ENCODE measurements at places on chromosomes 1 and 21.
A peak's percentile ranks its signal among the peaks of the same experiment; 100 is the strongest.

DNA sequence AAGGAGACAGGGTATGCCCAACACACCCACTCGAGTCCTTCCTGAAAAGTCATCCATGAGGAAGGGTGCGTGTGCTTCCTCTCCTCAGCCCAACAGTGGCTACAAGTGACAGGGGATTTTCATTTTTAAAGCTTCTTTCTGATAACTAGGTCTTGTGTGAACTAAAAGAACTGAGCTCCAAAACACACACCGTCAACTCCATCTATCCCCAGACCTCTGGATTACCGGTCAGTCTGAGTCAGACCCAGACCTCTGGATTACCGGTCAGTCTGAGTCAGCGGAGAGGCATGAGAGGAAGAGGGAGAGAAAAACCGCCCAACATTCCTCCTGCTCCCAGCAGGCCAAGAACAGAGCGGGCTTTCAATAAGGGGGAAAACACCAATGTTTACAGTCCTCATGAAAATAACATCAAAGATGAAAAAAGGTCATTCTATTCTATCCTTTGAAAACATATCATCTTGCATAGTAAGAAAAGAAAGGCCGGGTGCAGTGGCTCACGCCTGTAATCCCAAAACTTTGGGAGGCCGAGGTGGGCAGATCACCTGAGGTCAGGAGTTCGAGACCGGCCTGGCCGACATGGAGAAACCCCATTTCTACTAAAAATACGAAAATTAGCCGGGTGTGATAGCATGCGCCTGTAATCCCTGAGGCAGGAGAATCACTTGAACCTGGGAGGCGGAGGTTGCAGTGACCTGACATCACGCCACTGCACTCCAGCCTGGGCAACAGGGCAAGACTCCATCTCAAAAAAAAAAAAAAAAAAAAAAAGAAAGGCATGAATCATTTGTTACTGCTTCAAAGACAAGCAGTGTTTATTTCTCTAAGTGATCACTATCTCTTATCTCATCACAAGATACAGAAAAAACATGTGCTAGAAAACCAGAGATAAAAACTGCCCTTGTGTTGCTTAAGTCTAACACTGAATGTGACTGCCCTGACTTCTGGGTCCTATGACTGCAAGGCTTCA is 3.4 kb downstream of the PTTG1IP start:
- DNase-seq, result peak; percentile 58

GRCh38 chr1:105700723-105701122 is 1355.8 kb upstream of the PRMT6 start:
- DNase-seq, result no peak

DNA sequence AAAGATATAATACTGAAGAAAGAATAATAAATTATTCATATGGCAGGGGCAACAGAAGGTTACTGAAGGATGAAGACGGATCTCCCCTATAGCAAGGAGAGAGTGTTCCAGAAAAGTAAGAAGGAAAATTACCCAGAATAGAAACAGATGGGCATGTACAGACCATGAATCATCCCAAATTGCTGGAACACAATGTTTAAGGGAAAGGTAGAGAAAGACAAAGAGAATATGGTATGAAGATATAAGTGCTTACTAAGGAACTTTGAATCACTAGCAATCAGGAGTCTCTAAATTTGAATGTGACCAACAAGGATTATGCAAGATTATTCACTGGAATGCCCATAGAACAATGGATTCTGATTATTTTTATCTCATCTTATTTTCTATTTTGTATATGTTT is 375.4 kb downstream of the COL11A1 start:
- DNase-seq, result no peak

DNA sequence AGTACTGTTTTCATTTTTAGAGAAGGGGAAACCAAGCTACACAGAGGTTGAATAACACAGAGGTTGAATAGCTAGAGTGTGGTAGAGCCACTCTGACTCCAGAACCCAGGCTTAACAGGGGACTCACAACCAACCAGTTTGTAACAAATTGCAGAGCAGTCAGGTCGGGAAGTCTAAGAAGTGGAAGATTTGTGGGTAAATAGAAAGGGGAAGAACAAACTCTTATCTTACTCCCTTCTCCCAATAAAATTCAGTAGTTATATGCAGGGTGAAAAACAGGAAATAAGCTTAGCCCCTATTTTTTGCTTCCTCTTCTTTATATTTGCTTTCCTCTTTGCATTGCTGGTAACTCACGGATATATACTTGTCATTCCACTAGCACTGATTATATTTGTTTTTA is 23.2 kb downstream of the CDC42 start:
- peak; percentile 59 for DNase-seq

DNA sequence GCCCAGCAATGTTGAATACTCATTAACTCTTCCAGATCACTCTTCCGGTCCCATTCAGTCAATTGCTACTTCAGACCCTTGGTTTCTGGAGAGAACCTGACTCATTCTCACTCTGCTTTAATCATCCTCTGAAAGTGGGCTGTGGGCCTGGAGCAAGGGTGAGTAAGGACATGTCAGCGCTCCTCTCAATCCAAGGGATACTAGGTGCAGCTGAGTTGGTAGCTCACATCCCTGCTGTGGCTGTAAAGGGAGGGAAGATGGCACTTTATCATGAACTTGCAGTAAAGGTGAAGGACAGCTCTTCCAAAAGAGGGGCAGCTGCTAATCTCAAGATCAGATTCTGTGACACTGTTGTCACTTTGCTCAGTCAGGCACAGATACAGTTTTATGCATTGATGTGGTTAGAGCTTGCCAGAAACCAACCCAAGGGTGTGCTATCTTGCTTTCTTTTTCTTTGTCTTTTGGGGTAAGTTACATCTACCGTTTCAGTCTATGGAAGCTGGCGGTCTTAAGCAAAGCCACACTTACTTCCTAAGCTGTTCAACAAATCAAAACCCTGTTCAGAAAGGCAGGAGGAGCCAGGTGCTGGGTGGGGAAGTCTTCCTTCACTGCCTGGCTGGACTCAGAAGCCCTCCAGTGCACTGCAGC is 26.5 kb upstream of the NTPCR start:
- no peak for DNase-seq

- DNase-seq, result no peak
Observed at GRCh38 chr1:200694738-200695137, 25.0 kb upstream of the DDX59 start.

DNA sequence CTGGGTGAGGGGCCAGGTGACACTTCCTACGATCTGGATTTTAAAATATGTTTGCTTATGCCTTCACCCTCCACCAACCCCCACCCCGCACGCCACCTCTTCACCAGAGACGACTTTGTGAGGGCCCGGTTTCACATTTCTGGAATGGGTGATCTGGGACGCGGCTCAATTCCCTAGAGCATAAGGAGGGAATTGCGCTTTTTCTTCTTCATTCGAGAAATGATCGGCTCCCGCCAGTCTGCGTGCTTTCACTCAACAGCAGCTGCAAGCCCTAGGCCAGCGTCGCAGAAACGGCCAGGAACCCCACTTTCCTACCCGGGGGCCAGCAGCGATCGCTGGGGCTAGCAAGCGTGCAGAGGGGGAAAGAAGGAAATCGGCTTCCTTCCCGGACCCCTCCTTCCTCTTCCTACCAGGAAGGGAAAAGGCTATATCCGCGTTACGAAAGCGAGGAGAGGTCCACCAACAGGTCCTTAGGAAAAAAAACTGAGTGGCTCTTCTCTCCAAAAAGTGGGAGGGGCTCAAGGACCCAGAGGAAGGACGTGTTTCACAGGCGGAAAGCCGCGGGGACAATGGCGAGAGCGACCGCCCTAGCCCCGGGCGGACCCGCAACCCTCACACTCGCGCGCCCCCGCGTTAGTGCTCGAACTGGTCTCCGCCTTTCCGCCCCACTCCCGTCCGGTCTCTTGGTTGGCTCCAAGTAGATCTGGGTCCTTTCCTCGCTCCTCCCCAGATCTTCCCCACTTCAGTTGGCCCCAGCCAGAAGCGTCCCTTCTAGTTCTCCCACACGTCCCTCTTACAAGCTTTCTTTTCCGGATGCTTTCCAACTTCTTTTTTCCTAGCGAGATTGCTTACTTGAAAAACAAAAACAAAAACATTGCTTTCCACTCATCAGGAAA is 1.1 kb upstream of the ADAMTS1 start:
- DNase-seq, result no peak

Data from suppressor macrophage treated with lipopolysaccharide for 1 hour (primary cell).